ENCODE measurements at places on chromosomes 6 and 20. TPM values are rescaled to one million over a fixed set of nuclear protein-coding genes. Genes with fewer than 3 reads are reported as not detected.

KIZ gene
- 6.3 TPM for total RNA-seq

BPIFA1 gene
- total RNA-seq = not detected

TULP1 gene
- total RNA-seq = not detected

GSTA1 gene
- 8.1 TPM for total RNA-seq

RAD21L1 gene
- not detected for total RNA-seq

DSP gene
- total RNA-seq = 201 TPM

DNA sequence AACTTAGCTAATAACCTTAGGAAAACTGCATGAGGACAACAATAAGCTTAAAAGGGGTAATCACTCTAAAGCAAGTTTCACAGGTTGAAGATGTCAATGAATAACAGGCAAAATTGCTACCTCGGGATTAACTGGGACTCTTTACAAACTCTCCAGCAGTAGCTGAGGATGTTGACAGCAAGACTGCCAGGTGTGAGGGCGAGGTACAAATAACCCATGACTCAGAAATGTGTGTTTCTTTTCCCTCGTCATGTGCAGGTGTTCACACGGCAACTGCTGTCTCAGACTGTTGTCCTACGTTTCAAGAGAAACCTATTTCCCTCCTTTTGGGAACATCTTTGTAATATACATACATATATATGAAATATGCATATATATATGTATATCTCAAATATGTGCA is 15.9 kb downstream of the BCAS1 start:
- H3K36me3 ChIP-seq = no peaks in the 10 kb centered on the region
- H3K4me3 ChIP-seq = no peak overlapping the region
- H3K4me1 ChIP-seq = no peaks in the 10 kb centered on the region
- no peak for DNase-seq
- H3K27ac ChIP-seq = no peak overlapping the region

DNA sequence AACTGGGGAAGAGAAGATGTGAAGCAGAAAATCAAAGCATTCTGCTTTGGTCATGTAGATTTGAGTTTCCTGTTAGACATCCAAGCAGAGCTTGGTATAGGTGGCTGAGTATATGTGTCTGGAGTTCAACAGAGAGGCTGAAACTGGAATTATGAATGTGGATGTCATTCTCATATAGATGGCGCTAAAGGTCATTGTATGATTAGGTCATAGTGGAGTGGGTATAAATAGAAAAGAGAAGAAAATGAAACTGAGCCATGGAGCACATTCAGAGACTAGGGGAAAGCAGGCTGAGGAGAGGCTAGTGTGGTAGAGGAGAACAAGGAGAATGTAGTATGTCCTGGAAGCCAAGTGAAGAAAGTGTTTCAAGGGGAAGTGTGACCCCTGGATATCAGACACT is 295.6 kb upstream of the PLN start:
- no peaks in the 10 kb centered on the region for H3K36me3 ChIP-seq
- no peaks in the 10 kb centered on the region for H3K27me3 ChIP-seq
- H3K27ac ChIP-seq = no peak overlapping the region
- no peak for DNase-seq

- H3K4me3 ChIP-seq = no peak overlapping the region
- no peaks in the 10 kb centered on the region for H3K4me1 ChIP-seq
- peak; percentile 19 for DNase-seq
- no peaks in the 10 kb centered on the region for H3K36me3 ChIP-seq
Measured at GRCh38 chr6:98657764-98658163, 176.6 kb upstream of the POU3F2 start.

All from colonic mucosa (tissue), 4 donors.